MV-4-11 (cell line): ENCODE measurements at places on chromosomes 4 and X.
A peak's percentile ranks its signal among the peaks of the same experiment; 100 is the strongest.

DNA sequence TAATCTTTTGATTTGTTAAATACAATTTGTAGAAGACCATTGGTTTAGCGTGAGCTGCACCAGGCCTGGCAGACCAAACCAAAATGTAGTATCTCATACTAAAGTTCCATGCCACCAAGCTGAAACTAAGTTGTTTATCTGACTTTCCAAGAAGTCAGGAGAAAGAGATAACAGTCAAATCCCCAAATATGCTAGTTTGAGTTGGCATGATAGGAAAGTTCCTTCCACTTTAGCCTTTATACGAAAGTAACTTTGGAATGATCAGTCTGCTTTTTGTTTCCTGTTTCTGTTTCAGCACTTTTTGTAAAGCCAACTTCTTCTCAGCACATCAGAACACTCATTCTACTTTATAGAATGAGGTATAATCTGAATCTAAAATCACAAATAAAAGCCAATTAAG, 449.2 kb downstream of the GRXCR1 start:
- DNase-seq = no peak

GRCh38 chr4:153520801-153521329, 54.7 kb downstream of the TMEM131L start:
- peak; percentile 61 for DNase-seq

DNA sequence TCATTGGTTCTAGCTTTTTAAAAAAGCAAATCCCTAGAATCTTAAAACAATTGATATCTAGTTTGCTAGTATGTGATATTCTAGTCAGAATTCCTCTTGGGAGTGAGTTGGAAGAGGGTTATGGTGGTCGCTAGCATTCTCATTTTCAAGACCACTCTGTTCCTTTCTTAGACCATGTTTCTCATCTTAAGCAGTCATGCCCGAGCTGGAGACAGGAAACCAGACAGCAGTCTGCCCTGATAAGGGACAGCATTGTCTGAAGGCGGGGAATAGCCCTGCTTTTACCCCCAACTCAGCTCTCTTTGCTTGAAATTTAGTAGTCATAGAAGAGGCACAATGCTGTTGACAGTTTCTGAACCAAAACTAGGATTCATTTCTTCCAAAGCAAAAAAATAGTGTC, 5.2 kb downstream of the KLF3 start:
- DNase-seq = no peak

- no peak for DNase-seq
These were observed 52.8 kb downstream of the NYX start for GRCh38 chrX:41499984-41500383.

DNA sequence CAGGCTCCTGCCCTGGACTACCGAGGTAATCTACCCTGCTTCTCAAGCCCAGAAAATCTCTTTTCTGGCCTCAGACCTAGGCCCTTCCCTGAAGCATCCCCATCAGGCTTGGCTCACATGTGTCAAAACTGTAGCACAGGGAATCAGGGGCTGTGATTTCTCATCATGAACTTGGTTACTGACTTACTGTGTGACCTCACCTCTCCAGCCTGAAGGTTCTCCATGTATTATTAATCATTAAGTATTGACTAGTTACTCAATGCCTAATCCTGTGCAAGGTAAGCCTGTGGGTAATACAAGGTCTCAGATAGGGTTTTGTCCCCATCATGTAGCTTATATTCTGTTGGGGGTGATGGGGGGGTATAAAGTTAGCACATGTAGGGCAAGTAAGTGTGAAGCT, 6.8 kb downstream of the SRPX2 start:
- DNase-seq = no peak

DNA sequence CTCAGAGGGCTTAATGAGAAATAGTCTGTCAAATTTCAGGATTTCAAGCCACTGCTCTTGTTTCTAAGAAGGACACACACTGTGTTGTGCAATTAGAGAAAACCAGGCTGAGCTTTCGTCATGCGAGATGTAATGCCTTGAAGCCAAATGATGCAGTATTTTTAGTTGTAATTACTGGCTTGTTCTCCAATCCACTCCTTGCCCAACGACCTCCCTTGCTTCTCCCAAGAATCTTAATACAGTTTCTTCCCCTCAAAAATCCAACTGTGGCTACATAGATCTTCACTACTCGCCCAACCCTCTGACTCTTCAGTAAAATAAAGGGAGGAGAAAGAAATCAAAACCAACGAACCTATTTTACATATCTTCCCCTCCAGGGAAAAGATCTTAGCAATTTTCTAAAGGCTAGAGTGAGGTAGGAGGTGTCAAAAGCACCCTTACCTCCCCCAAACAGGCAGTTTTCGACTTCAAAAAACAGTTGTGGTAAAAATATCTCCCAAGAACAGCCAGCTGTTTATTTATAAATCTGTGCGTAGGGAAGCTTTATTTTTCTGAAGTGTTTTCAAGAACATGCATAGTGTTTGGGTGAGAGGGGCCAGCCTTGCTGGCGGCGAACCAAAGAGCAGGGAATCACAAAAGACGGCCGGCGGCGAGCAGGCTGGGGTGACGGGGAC, 68.7 kb downstream of the MGST2 start:
- DNase-seq = peak; percentile 78

DNA sequence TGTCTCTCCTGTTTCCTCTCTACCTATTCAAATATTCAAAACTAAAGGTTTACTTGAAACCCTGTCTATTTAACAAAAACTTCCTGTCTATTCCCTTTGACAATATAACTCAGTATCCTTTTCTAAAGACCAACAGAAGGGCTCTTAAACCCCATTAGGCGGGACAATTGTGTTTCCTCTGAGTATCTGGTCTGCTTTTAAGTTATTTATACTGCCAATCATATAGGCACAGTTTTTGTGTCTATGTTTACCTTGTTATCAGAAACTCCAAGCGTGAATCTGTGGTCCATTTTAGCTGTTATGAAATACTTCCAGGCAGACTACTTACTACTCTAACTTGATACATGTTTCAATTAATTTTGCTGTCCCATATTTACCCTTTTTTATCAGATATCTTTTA, 350.0 kb upstream of the CTSO start:
- DNase-seq = no peak

DNA sequence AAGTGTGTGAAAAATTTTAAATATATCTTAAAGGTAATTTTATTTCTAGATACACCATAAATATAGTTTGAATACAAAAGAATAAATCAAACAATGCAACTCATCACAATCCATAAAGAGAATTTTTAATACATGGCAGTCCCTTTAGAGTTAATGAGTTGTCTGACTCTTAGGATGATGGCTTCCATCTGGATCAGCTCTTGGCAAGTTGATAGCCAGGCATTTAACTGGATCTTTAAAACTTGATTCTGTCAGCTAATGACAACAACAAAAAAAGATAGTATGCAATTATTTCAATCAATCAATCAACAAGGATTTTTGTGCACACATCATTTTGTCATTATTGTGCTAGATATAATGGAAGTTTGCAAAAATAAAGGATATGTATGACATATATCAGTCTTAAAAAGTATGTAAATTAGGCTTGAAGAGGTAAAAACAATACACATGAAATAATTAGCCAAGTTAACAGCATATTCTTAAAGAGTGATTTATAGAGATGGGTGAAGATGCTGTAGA, 174.9 kb upstream of the PCDH18 start:
- no peak for DNase-seq

DNA sequence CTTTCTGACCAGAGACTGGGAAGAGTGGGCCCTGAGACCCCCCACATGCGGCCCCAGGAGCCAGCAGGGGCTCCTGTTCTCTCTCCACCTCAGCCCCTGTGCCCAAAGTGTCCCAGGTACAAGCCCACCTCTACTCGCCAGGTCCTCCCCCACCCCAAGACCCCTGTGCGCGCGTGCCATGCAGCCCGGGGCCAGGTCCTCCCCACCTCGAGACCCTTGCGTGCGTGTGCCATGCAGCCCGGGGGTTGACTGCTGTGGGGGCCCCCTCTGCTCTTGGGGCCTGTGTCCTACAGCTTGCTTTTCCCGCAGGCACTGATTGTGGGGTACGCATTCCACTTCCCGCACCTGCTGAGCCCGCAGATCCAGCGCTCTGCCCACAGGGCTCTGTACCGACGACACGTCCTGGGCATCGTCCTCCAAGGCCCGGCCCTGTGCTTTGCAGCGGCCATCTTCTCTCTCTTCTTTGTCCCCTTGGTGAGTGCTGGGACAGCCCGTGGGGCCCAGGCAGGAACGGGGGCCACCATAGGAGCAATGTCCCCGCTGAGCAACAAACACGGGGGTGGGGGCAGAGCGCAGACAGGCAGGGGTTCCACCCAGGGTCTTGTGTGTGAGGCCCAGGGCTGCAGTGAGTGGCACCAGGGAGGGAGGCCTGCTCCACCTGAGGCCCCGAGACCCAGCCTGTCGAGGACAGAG, 20.3 kb downstream of the DGKQ start:
- DNase-seq = no peak

DNA sequence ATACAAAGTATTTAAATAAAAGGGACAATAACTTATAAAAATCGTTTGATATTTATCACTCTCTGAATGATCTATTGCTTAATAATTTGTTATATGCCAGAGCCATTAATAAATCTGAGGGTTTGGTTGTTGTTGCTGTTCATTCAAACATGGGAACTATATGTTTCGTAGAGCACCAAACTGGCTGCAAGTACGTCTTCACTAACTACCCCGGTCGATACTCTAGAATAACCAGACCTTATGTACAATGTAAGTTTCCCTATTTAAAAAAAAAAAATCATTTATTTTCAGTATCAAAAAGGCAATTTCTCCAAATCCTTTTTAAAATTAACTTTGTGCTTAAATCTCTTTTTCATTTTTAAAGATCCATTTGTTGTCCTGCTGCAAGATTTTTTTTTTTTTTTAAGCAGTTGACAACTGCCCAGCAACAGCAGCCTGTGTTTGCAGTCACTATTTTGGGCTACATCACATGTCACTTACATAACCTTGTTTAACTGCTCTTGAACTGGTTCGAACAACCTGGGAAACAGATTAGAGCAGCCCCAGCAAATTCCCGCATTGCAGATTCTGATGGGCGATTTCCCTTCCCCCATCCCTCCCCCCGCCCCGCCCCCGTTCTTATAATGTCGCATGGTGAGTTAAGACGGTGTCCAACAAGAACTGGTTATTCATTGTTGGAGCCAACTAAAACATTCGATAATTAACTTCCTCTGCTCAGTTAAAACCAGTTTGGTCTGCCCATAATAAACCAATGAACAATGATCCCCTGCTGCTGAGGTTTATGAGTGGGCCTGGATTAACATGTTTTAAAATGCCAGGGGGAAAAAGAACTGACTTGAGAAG, 238.9 kb downstream of the NR3C2 start:
- DNase-seq = no peak

GRCh38 chrX:154471839-154472684, 7.0 kb downstream of the LAGE3 start:
- DNase-seq = no peak

- no peak for DNase-seq
These were observed 190.6 kb downstream of the CEP135 start for GRCh38 chr4:56139241-56139827.

- DNase-seq = no peak
These were observed 359.8 kb upstream of the CTSO start for GRCh38 chr4:156313497-156313896.

GRCh38 chrX:39398215-39398962, 597.1 kb downstream of the MID1IP1 start:
- no peak for DNase-seq

DNA sequence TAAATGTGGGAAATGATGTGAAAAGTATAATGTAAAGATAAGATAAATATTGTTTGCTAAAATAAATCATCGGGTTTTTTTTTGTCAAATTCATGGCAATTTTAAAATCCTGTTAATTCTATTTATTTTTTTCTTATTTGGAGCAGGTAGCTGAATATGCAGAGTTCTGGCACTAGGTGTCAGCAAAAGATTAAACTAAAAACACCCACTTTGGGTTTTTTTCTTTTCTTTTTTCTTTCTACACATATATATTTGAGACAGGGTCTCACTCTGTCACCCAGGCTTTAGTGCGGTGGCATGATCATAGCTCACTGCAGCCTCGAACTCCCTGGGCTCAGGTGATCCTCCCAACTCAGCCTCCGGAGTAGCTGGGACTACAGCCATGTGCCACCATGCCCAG, 6.9 kb upstream of the RAP2C start:
- DNase-seq = no peak

DNA sequence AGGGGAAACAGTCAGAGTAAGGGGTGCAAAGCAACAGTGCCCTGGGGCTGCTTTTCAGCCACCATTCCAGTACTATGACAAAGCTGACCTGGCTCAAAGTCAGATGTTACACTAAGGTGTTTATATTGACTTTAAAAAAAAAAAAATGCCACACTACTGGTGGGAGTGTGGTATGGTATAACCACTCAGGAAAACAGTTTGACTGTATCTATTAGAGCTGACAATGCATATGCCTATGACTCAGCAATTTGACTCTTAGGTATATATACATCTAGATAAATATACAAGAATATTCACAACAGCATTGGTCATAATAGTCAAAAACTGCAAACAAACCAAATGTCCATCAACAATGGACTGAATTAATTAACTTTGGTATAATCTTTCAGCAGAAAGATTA, 15.0 kb downstream of the ASB9 start:
- no peak for DNase-seq

GRCh38 chr4:89300060-89300459, 7.5 kb downstream of the GPRIN3 start:
- no peak for DNase-seq

DNA sequence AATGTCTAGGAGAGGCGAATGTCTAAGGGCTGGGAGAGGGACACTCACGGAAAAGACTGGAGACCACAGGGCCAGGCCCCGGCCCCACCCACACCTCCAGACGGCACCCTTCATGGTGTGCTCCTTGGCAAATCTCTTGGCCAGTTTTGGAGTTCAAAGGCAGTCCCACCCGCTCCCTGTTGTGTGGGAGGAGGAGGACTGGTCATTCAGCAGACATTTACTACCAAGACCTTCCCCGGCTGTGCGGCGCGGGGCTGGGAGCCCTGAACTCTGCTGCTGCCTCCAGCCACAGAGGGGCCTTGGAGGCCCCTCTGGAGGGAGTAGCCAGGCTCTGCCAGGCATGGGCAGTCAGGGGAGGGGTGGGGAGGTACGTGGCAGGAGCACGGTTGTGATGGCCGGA, 8.7 kb upstream of the TBC1D14 start:
- no peak for DNase-seq

GRCh38 chrX:34426334-34426733, 230.8 kb downstream of the TMEM47 start:
- DNase-seq = no peak

DNA sequence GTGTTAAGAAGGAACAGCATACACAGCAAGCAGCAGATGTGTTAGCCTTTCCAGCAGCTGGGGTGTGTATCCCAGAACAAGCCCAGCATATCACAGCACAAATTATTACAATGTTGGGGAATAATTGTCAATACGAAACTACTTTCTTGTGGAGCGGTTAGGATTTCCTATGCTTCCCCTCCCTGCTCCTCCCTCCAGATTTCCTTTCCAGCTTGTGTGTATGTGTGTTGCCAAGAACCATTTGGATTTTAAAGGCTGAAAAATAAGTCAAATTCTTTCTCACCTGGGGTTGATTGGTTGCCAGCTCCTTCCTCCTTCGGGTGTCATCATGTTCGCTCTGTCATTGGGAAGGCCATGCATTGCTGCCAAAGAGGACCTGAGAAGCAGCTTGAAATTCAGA, 178.2 kb upstream of the FRMPD4 start:
- DNase-seq = no peak
